ENCODE measurements at places on chromosomes 2 and 18.

DNA sequence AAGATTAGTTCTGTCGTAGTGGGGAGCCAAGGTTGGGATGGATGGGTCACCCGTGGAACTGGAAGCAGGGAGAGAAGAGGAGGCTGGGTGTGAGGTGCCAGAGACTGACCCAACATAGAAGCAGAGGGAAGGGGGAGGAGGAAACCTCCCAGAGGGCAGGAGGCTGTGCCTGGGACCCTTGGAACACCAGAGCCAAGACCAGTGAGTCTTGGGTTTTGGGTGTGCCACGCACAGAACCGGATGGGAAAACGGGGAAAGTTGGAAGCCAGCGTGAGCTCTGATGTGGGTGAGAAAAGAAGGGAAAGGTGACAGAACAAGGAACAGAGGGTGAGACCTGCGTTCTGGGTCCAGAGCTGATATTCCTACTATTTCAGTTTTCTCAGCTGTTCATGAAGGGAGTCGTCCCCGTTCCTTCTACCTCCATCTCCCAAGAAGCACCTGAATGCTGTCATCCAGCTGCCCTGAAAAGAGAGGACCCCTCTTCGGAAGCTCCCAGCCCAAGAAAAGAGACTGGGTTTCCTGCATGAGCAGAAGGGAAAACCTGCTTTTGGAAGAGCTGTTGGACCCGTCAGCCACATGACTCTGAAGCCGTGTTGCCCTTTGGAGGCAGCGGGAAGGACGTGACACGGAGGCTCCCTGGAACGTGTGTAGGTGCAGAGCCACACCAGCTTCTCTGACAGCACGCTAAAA, 250.1 kb downstream of the NDUFA10 start:
- DNase-seq: no peak

DNA sequence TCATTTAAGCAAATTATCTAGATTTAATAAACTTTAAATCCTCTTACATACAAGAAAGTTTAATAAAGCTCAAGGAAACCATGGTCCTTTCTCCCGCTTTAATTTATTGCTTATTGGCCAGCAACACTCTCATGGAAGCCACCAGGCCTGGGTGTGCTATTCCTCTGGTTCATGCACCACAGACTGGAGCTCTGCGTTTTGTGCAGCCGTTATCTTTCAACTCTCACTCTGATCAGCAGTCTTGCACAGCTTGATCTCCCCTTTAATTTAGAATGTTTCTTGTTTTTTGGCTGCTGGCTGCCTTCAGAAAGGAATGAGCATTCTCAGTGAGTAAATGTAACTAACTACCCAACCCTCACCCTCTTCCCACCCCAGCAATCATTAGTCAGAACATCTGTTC, 318.7 kb downstream of the MEIS1 start:
- no peak for DNase-seq

DNA sequence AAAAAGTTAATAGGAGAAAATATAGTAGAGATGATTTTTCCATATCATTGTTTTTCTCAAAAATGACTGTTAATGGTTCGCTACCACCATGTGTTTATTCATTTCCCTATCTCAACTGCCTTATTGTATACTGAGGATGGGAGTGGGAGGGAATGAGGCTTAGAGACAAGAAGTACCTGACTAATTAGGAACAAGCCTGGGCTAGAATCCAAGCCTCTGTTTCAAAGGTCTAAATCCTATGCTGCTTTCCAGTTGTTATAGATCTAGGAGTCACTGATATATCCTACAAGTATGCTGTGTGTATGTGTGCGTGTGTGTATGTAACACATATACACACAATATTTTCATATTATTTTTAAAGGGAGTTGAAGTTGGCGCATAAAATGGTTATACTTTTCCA, 465.9 kb downstream of the EPHA4 start:
- no peak for DNase-seq

DNA sequence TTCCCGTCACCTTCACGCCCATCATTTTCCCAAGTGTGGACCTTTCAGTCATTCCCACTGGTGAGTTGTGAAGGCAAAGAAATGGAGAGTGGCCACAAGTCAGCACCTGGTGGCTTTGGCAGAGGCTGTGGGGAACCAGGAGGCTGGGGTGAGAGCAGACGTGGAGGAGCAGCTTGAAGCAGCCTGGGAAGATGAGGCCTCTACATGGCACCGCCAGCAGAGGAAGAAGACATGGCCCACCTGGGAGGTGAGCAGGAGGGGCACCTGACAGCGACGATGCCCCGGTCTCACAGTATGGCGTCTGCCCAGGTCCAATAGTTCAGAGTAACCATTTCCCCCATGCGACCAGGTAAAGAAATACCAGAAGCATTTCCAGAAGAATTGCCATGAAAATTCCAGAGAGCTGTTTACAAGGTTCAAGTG, 69.0 kb downstream of the TPO start:
- no peak for DNase-seq

DNA sequence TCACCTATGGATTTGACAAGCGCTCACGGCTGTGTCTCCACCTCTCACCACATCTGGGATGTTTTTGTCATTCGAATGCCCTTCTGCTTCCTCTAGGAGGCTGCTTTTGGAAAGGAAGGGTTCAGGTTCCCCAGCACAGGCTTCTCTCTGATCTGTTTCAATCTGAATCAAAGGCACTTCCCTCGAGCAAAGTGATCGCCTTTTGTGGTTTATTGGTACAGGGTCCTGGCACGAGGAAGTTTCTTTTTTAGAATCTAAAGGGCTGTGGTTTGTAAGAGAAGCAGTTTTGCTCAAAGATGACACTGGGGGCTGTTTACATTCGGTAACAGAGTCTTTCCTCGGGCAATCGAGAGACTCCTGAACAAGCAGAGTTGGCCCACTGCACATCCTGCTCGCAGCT, 145.0 kb downstream of the DAW1 start:
- DNase-seq: no peak

GRCh38 chr2:101805152-101806088, 107.9 kb downstream of the MAP4K4 start:
- DNase-seq: no peak

DNA sequence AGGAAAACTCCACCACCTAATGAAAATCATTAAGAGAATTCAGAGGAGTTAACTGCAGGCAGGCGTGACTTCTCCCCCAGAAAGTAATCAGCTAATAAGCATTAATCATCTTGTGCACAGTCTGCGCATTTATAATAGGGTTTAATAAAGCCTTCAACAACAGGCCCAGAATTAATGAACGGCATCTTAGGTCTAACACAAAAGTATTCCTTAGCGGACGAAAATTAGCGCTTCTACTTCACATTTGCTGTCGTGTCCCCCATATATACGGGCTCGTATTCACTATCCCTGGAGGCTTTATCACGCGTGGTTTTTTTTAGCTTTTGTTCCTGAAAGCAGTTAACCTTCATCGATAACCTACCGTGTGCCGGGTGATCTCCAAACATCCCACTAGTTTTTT, 1.8 kb downstream of the ATP8B1 start:
- no peak for DNase-seq

DNA sequence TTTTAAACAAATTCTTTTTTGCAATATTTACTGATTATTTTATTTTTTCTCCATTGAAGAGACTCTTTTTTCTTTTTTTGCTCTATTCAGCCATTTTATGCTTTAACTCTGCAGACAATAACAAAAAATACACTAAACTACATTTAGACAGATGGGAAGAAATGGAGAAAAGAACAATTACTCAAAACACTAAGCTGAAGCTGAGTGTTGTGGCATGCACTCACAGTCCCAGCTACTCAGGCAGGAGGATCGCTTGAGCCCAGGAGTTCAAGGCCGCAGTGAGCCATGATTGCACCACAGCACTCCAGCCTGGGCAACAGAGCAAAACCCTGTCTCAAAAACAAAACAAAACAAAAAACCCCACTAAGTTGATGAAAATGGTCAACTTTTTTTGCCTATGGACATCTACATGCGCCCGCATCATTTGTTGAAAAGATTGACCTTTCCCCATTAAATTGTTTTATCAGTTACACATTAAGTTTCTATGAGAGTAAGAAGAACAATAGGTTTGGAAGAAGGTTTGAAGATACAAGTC, 43.0 kb downstream of the E2F6 start:
- no peak for DNase-seq

DNA sequence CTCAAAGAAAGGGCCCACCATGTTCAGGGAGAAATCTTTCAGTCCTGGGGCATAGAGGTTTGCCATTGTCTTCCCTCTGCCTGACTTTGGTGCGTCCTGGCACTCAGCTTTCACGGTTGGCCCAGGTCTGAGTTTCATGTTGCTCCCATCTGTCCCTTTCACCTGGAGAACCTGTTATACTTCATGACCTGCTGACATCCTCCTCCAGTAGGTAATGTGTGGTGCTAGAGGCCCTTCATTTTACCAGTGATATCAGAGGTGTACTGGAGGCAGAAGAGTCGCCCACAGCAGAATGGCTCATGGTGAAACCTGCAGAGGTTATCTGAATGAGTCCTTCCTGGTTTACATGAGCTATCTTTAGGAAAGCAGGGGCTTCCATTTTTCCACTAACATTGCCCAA, 128.8 kb upstream of the DLX2 start:
- no peak for DNase-seq

- DNase-seq: no peak
These were observed 26.6 kb downstream of the HS1BP3 start for GRCh38 chr2:20624156-20624883.

- no peak for DNase-seq
These were observed 11.1 kb upstream of the FBXO11 start for GRCh38 chr2:47917276-47917961.

DNA sequence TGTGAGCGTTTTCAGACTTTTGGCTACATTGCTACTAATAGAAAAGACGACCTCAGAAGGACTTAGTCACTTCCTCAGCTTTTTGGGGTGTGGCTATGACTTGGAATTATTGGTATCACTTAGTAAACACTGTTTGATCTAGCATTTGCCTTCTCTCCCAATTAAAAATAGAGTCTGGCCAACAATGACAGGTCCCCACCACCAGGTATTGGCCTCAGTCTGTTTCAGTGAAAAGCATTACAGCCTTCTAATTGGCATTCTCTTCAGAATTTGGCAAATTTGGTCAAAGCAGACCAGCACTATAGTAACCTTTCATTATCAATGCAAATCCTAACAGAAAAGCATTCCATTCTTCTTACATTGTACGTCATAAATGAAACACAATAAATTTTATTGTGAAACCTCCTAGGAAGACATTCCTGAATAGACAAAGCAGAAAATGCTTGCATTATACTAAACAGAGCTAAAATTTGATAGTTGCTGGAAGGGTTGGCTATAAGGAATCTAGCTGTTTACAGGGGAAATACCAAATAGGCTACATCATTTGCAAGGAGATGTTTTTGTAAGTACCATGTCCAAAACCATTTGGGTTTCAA, 613.9 kb downstream of the IRS1 start:
- no peak for DNase-seq

DNA sequence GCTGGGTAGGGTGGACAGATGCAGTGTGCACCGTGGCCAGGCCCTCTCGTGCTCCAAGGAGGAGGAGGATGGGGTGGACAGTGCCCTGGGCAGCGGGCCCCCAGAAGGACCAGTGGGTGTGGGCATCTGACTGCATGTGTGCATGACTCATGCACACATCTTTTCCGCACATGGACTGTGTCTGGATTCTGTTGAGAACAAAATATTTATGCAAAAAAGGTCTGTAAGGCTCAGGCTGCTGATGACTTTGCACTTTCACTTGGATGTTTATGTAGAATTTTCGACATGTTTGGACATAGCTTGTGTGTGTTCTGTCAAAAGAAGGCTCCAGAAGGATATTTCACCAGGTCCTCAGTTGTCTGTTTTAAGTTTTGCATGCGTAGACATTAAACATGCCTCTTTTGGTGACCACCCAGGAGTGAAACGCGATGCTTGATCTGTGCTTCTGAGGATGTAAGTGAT, 45.6 kb downstream of the MTCL1 start:
- DNase-seq: no peak

- DNase-seq: no peak
These were observed 10.4 kb downstream of the ARHGAP25 start for GRCh38 chr2:68745006-68745405.

GRCh38 chr2:113734185-113734584, 22.3 kb downstream of the SLC35F5 start:
- DNase-seq: no peak

Data from effector CD8-positive, alpha-beta T cell (primary cell).